ENCODE measurements at places on chromosomes 2 and 18.

- DNase-seq, result no peak
These were observed 48.2 kb downstream of the AGAP1 start for GRCh38 chr2:235541838-235542549.

DNA sequence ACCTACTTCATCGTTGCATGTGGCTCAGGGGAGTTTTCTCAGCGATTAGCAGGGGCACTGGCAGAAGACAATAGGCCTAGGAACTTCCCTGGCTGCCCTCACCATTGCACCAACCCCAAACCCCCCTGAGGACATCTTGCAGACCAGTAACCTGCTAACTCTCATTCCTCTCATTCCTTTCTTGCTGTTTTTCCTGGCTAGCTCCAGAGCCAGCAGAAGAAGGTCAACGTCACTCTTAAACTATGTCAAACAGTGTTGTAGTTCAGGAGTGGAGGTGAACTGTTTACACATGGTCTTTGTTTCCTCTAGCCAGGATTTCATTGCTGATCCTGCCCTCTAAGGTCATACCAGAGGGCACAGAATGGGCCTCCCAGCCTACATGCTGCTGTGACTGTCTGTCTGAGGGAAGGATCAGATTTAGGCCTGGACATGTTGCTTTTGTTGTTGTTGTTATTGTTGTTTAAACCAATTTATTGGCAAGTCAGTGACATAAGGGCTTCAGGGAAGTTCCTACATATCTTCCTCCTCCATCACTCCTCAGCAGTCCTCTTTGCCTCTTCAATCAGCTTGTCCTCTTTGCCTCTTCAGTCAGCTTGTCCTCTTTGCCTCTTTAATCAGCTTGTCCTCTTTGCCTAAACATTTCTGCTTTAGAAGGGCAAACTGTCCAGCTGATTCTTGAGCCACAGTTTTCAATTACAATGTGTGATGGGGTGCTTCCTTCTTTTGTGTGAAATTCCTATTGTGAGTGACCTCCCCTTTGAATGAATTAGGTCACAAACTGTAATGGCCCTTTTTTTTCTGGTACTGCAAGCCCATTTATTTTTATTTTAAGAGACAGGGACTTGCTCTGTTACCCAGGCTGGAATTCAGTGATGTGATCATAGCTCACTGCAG lies 471.9 kb upstream of the TNP1 start:
- no peak for DNase-seq

- no peak for DNase-seq
These were observed 17.1 kb upstream of the SLC39A10 start for GRCh38 chr2:195639959-195640358.

- DNase-seq, result no peak
These were observed 198.2 kb upstream of the COPS8 start for GRCh38 chr2:236887531-236887930.

- no peak for DNase-seq
These were observed 47.2 kb downstream of the HK2 start for GRCh38 chr2:74881176-74881575.

- DNase-seq, result no peak
These were observed 33.9 kb downstream of the ACKR3 start for GRCh38 chr2:236603361-236604015.

- DNase-seq, result no peak
These were observed 10.5 kb downstream of the COLEC12 start for GRCh38 chr18:490024-490366.

DNA sequence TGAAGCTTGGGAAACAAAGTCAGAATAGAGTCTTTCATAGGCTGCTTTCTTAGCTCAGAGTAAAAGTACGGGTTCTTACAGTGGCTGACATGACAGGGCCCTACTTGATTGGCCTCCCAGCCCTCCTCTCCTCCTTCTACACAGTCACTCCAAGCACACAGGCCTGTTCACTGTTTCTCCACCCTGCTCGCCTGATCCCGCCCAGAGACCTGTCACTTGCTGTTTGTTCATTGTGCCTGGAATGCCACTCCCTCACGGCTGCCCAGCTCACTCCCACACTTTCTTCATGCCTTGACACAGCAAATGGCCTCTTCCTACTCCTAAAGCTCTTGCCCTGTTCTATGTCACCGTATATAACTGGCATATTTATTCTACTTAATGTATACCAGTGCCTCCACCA lies 104.8 kb downstream of the MAP4K4 start:
- DNase-seq, result no peak

GRCh38 chr2:185384822-185385560 lies 353.6 kb upstream of the FSIP2 start:
- DNase-seq, result no peak

- no peak for DNase-seq
These were observed 113.1 kb upstream of the SP3 start for GRCh38 chr2:174078275-174078674.

- no peak for DNase-seq
These were observed 281.3 kb downstream of the AGPS start for GRCh38 chr2:177673602-177674595.

DNA sequence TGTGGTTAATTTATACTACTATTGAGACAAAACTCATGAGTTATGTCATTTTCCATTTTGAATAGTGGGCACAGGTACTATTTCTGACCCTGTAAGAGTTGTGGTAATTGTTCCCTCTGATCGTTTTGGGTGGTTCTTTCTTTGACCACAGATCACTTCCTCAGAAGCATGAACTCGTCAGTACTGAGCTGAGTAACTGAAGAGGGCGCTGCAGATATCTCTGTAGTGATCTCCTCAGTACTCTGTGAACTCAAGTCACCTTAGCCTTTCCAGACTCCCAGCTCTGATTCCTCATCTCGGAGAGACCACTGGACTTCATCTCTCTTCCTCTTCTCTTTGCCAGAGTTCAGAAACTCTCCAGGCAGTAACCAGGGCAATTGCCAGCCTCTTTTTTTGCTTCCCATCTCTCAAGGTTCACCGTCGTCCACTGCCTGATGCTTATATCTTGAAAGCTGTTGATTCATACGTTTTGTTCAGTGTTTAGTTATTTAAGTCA lies 9.4 kb upstream of the IL1RL1 start:
- DNase-seq, result no peak

GRCh38 chr18:26515643-26516487 lies 32.5 kb downstream of the KCTD1 start:
- DNase-seq, result no peak

DNA sequence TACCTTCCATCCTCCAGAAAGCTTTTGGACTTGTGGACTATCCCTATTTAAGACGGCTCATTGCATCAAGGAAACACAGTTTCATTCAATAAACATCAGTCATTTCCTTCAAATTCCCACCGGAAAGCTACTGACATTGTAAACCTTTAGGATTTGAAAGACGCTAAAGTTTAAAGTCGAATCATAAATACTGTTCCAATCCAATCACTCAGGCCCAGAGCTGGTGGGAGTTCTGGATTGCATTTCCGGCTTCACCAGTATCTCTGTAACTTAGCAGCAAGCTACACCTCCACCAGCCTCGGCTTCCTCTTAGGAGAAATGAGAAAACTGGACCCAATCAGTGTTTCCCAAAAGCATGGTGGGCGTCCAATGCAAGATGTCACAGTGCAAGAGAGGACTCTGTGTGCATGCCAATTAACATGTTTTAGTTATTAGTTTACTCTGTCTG lies 1.6 kb downstream of the WDFY1 start:
- DNase-seq, result no peak

DNA sequence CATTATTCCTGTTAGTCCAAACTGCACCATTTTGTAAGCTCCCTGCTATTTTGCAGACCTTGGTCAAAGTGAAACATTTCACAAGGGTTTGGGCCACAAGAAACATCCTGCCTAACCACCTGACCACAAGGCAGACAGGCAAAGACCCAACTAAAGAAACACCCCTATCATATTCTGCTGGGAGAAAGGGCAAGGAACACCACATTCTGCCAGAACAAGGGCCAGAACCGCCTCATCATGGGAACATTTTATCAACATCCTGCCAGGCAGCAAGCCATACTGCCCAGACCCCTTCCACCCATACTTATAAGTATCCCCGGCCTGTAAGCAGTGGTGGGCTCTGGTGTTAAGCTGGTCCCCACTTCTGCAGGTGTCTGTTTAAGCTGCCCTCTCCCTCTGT lies 12.0 kb upstream of the RAB31 start:
- DNase-seq, result no peak

GRCh38 chr2:75655861-75656260 lies 9.3 kb downstream of the MRPL19 start:
- DNase-seq, result no peak

DNA sequence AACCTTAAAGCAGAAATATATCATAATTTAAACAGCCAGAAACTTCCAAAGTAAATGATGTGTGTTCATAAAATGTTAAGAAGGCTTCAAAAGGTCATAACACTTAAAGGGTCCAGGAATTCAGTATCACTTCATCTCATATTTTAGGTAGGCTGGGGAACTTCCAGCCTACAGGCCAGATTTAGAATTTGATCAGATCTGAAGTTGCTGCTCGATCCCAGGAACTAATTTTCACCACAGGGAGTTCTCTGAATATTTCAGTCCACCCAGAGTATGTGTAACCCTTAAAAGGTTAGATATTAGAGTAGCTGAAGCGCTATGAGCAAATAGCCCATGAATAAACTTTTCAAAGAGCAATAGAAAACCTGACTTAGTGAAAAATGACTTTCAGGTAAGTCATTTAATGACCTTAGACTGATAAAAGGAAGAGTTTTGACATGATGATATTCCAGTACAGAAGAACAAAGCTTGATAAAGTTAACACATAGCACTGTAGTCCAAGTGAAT lies 1.7 kb downstream of the WIPF1 start:
- DNase-seq, result no peak

DNA sequence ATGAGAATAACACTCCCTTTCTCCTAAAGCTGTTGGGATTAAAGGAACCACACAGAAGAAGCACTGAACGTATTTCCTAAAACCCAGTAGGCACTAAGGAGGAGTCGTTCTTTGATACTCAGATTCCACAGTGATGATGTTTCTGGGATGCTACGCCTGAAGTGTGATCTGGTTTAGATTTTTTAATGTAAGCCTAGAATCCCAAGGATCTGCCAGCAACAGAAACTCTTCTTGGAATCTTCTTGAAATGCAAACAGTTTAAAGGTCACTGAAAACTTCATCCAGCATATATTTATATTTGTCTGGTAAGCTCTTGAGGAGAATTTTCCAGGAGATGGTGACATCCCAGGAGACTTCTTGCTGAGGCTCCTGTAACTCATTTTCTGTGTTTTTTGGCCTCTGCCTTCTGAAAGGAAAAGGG lies 247.6 kb upstream of the TRIB2 start:
- DNase-seq, result no peak

GRCh38 chr18:67301592-67301991 lies 214.9 kb downstream of the DSEL start:
- no peak for DNase-seq

DNA sequence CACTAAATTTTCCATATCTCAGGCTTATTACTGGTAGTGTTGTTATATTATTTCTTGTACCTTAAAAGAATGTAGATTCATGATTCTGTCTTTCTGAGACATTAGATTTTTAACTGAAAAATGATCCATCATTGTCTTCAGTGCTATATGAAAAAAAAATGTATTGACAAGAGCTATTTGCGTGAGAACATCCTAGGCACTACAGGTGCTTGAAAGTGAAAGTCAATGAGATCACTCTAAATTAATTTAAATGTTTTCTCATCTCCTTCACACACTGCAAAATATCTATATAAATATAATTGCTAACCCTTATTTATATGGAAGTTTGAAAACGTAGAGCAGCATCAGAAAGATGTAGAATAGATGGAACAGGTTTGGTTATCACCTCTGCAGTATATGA lies 684.6 kb downstream of the TRIB2 start:
- DNase-seq, result no peak

DNA sequence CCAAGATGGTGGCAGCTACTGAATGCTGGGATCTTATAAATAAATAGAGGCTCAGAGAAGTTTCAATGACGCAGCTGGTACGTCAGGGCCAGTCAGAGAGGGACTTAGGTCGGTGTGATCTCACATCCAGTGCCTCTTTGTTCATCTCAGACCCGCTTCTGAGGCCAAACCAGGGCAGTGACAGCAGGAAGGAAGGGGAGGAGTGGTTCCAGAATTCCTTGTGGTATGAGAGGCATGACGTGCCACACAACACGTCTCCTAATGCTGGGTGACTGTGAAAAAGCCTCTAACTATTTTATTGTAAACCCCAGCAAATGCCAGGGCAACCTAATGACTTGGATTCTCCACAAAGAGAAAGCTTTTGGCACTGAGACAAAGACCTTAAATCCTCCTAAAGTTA lies 423.3 kb downstream of the LPIN1 start:
- no peak for DNase-seq

DNA sequence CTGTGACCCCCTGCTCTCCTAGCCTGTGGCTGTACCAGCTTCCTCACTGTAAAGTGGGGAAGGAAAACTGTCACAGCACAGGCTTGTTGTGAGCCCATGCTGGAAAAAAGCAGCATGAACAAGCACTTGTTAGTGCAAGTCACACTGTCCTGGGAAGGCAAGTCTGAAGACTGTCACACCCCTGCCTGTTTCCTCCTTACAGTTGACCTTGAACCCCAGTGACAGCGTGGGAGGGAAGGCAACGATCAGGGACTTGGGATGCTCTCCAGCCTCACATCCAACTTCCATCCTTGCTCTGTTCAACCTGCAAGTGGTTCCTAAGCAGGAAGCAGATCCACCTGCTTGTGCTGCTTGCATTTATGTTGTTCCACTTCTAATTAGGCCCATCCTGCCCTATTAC lies 311.3 kb upstream of the KLHL29 start:
- DNase-seq, result no peak

DNA sequence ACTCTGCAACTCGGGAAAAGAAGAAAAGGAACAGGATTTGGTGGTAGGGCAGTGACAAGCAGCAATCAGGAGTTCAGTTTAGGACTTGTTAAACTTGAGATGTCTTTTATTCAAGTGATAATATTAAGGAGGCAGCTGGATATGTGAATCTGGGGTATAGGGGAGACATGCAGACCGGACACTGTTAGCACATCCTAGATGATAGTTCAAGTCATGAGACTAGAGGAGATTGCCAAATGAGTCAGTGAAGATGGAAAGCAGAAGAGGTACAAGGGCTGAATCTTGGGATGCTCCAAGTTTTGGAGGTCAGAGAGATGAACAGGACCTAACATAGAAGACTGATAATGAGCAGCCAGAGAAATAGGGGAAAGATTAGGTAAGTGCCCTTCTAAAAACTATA lies 69.5 kb upstream of the PSME4 start:
- DNase-seq, result no peak

- DNase-seq, result no peak
These were observed 42.2 kb downstream of the TPO start for GRCh38 chr2:1455466-1455865.

DNA sequence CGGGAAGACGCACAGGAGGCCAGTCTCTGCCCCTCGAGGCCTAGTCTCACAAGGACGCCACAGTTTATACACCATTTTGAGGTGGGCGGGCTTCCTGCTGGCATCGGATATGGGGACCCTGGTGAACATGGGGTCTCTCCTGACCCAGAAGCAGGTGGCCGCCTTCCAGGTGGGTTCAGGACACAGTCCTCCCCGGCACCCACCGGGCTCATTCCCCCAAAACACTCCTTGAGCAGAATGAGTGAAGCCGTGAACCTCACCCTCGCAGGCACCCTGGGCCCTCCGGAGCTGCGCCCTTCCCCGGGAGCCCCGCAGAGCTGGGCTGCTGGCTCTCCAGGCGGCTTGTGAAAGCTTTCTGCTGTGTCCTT lies 6.5 kb downstream of the NFATC1 start:
- DNase-seq, result no peak

- no peak for DNase-seq
These were observed 15.3 kb downstream of the GAREM1 start for GRCh38 chr18:32455361-32455760.
